Pulmonary artery endothelial cell (primary cell): ENCODE measurements at places on chromosomes 11 and 22. TPM values are rescaled to one million over a fixed set of nuclear protein-coding genes. Genes with fewer than 3 reads are reported as not detected.
A peak's percentile ranks its signal among the peaks of the same experiment; 100 is the strongest.

OR8D1 gene
- not detected in 2 replicates for total RNA-seq

HEPN1 gene
- 0.11 TPM in 1 of 2 replicates, not detected in the other for total RNA-seq

OR51I1 gene
- total RNA-seq: not detected in 2 replicates

NLRP14 gene
- total RNA-seq: 0.21 and 0.40 TPM in 2 replicates

VWCE gene
- 1.7 TPM in 2 replicates for total RNA-seq

ALDH3B1 gene
- 0.74 and 1.3 TPM in 2 replicates for total RNA-seq

C11orf91 gene
- 0.13 TPM in 1 of 2 replicates, not detected in the other for total RNA-seq

NTM gene
- 2.1 and 2.6 TPM in 2 replicates for total RNA-seq

MRPL17 gene
- total RNA-seq: 75.5 and 91.9 TPM in 2 replicates

UBQLNL gene
- 0.04 TPM in 1 of 2 replicates, not detected in the other for total RNA-seq

MAP6 gene
- total RNA-seq: 0.13 and 0.14 TPM in 2 replicates

OR51B4 gene
- not detected in 2 replicates for total RNA-seq

RFPL2 gene
- total RNA-seq: not detected in 2 replicates

TXNRD2 gene
- total RNA-seq: 67.5 and 73.7 TPM in 2 replicates

MS4A4E gene
- total RNA-seq: not detected in 2 replicates

CECR2 gene
- 1.2 and 1.8 TPM in 2 replicates for total RNA-seq

DNA sequence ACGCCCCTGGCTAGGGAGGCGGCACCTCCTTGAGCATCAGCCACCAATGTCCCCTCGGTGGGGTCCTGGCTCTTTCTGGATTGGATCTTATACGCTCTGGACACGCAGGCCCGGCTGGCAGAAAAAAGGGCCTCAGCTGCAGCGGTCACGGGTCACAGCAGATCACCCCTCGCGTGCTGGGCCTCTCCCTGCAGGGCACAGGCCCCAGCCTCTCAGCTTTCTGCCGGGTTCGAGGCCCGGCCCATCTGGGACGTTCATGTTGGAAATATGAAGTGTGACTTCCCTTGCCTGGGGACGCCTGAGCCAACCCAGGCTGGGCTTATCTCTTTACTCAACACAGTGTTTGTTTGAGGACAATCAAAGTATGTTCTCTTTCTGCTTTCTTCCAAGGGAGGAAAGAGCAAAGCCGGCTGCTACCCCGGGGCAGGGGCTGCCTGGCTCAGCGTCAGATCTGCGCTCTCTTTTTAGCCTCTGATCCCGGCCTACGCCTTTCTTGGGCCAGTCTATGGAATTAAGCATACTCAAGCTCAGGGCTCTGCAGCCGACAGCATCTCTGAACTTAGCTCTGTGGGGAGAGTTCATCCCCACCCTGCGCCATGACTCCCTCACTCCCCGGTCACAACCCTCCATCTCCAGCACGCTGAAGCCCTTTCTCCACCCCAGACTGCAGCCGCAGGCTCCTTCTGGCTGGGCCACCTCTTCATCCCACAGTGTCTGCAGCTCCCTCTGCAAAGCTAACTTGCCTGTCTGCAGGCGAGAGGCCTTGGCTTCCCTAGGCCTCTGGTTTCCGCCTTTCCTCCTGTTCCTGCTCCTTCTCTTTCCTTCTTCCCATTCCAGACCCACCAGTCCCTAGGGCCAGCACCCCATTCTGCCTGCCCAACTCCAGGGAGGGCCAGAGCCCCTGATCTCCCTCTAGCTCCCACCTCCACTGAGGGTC lies 38.8 kb downstream of the ADAMTS15 start:
- DNase-seq: no peak

- DNase-seq: peak; percentile 19
Measured at GRCh38 chr11:74846770-74847169, 98.1 kb downstream of the RNF169 start.

- DNase-seq: no peak
Measured at GRCh38 chr22:50522806-50523438, 2.5 kb downstream of the SCO2 start.

- no peak for DNase-seq
Measured at GRCh38 chr11:69459848-69460539, 21.5 kb upstream of the LINC01488 start.

- DNase-seq: peak; percentile 61
Measured at GRCh38 chr22:44085743-44086270, 61.7 kb downstream of the PARVB start.

GRCh38 chr11:119175493-119176077 lies 7.1 kb downstream of the NLRX1 start:
- DNase-seq: no peak

GRCh38 chr11:87286338-87286737 lies 248.6 kb downstream of the TMEM135 start:
- no peak for DNase-seq

DNA sequence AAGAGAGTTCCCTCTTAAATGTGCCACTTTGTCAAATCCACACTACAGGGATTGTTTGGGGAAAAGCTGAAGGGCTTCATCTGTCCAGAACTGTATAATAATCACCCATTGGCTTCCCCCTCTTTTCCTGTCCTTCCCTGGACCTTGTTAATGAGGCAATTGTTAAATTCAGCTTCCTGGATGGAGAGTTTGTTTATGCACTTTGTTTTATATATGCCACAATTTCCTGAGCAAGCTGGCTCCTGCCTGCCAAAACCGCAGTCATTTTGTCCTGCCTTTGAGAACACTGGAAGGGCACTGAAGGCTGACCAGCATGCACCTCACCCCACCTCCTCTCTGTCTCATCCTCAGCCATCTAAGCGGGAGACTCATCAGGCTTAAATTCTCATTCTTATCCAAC lies 86.2 kb downstream of the MSANTD4 start:
- DNase-seq: peak; percentile 17

DNA sequence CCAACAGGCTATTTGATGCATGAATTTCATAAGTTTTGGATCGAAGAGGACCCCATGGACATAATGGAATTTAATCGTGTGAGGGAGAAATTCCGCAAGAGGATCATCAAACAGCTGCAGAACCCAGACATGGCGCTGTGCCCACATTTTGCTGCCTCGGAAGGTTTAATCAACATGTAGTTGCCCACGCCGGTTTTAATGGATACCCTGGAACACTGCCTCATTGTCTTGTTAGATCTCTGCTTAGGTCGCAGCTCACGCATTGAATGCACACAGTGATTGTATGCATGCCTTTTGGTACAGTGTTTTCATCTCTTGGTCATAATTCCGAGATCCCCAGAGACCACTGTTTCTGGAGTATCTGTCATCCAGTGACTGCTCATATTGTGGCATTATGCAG lies 46.8 kb downstream of the SLN start:
- no peak for DNase-seq

- no peak for DNase-seq
Measured at GRCh38 chr11:34356130-34356529, 1.7 kb downstream of the ABTB2 start.

DNA sequence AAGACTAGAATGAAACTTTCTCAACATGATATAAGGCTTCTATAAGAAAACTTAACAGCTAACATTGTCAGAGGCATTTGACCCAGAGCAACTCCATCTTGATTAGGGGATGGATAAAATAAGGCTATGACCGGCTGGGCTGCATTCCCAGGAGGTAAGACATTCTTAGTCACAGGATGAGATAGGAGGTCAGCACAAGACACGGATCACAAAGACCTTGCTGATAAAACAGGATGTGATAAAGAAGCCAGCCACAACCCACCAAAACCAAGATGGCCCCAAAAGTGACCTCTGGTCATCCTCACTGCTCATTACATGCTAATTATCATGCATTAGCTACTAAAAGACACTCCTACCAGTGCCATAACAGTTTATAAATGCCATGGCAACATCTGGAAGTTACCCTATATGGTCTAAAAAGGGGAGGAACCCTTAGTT lies 135.2 kb downstream of the TTC28 start:
- DNase-seq: no peak

- DNase-seq: no peak
Measured at GRCh38 chr22:35310556-35311550, 11.2 kb downstream of the TOM1 start.

DNA sequence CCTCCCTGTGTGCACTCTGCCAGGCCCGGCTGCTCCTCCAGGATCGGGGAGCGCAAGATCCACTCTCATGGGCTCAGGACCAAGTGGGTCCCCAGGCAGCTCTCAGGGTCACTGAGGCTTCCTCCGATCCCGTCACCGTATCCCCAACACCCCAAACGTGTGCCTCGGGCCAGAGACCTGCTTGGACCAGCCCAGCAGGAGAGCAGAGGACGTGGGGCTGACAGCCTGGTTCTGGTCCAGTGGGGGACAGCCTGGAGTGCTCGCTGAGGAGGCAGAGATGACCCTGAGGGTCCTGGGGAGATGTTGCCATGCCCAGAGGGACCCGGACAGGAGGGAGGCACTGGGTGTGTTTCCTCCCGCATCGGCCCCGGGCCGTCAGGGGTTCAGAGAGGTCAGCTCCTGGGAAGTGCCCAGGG lies 1402.6 kb downstream of the BRD1 start:
- no peak for DNase-seq

- no peak for DNase-seq
Measured at GRCh38 chr11:69533296-69534165, 52.1 kb downstream of the LINC01488 start.

- no peak for DNase-seq
Measured at GRCh38 chr22:31126869-31127175, 4.1 kb downstream of the INPP5J start.

DNA sequence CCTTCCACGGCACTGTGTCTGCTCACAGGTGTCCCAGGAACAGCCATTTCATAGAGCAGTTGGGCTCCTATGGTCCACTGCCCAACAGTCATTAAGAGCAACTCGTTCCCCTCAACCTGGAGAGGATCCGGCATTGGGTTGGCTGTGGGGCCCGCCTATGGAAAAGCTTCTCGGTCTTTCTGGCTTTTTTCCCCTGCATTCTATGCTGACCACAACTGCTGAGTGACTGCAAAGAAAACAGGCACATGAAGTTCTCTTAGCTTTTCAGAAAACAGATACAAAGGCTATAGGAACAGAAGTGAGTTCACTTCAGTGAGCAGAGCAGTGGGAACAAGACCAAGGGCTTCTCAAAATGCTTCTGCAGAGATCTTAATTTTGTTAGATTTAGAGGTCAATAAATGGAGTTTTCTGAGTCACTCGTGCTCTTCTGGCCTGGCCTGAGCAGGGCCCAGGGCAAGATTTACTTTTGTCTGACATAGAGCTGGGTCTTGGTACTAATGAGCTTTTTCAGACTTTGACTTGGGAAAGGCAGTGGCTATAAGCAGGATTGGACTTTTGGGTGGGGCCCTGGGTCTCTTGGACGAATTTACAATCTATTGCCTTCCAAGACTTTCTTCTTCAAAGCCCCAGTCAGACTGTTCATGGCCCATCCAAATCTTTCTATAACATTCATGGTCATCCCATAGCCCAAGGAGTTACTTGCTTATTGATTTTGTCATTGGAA lies 13.6 kb upstream of the APOL5 start:
- DNase-seq: no peak

GRCh38 chr11:133525976-133526375 lies 6.3 kb downstream of the OPCML start:
- no peak for DNase-seq

GRCh38 chr22:44181033-44181911 lies 547 bp downstream of the PARVG start:
- no peak for DNase-seq

- DNase-seq: no peak
Measured at GRCh38 chr11:107567739-107568335, 2.3 kb upstream of the ALKBH8 start.

GRCh38 chr11:97325693-97326092 lies 935.9 kb downstream of the JRKL start:
- DNase-seq: no peak

- no peak for DNase-seq
Measured at GRCh38 chr11:45847911-45848316, 639 bp downstream of the CRY2 start.

GRCh38 chr22:29151316-29151715 lies 54.4 kb upstream of the EMID1 start:
- no peak for DNase-seq

GRCh38 chr22:45094081-45094720 lies 69.5 kb upstream of the NUP50 start:
- no peak for DNase-seq

DNA sequence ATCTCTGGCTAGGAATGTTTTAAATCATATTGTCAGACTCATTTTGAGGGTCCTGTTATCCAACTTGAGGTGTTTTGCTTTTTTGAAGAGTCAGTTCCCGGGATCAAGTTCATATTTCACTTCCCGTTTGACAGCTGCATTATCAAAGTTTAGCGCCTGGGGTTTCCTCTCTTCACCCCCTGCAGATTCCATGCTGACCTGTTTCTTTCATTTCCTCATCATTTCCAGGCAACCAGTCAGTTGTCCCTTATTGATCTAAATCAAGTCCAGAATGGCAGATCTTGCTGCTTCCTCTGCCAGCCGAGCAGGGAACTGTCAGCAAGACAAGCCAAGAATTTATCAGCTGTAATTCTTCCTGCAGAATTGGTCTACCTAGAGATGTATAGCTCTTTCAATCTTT lies 197.6 kb upstream of the SYN3 start:
- DNase-seq: no peak

DNA sequence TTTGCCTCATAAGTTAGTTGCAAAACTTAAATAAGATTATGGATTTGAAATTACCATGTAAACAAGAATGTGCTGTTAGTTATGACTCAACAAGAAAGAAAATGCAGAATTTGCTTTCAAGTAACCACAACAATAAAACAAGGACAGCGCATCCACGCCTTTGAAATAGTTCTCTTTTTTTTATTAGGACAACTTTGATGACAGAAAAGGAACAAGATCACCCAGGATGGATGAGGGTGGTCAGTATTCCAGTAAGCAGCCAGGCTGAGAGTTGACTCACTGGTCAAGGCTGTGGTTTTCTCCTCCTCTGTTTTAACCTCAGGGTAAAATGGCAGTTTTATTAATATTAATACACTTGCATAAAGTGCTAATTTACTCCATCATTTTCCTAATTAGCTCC lies 544.4 kb downstream of the OPCML start:
- DNase-seq: no peak

- DNase-seq: no peak
Measured at GRCh38 chr11:8942518-8943066, at the start of gene ASCL3. ASCL3 (minus strand) TSS chr11:8943016; CDS start chr11:8938161, 4,855 bp downstream.

GRCh38 chr11:102449651-102450570 lies 2.7 kb downstream of the TMEM123 start:
- DNase-seq: peak; percentile 11

GRCh38 chr11:132450631-132451030 lies 1080.2 kb downstream of the NTM start:
- no peak for DNase-seq

- DNase-seq: no peak
Measured at GRCh38 chr11:28366549-28367346, 258.6 kb downstream of the METTL15 start.
